Activated CD4-positive, alpha-beta T cell treated with anti-CD3 and anti-CD28 coated beads, Interleukin-2, amount 50 U/mL, for 48 hours (primary cell): ENCODE measurements at places on chromosomes 12 and 14.

GRCh38 chr14:94768521-94769390 lies 1.2 kb downstream of the GSC start:
- peak; percentile 37 for DNase-seq

GRCh38 chr14:91113829-91114078 lies at the start of gene DGLUCY:
Gene DGLUCY, plus strand, starts transcription at chr14:91114073. Its CDS starts 46,222 bp downstream, at chr14:91160295.
- DNase-seq, result no peak

DNA sequence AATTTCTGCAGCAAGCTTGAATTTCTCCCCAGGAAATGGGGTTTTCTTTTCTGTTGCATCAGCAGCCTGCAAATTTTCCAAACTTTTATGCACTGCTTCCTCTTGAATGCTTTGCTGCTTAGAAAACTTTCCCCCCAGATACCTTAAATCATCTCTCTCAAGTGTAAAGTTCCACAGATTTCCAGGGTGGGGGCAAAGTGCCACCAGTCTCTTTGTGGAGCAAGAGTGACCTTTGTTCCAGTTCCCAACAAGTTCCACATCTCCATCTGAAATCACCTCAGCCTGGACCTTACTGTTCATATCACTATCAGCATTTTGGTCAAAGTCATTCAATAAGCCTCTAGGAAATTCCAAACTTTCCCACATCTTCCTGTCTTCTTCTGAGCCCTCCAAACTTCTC lies 241.6 kb upstream of the TMTC1 start:
- DNase-seq, result no peak

GRCh38 chr14:99677231-99678140 lies 6.6 kb upstream of the CYP46A1 start:
- DNase-seq, result no peak

GRCh38 chr14:95316821-95317220 lies 2.9 kb downstream of the CLMN start:
- DNase-seq, result no peak

GRCh38 chr12:3222979-3223378 lies 145.8 kb downstream of the TSPAN9 start:
- no peak for DNase-seq

GRCh38 chr12:19120795-19121194 lies 8.7 kb upstream of the PLEKHA5 start:
- DNase-seq, result no peak

- no peak for DNase-seq
Measured at GRCh38 chr12:117986705-117987469, 18.1 kb upstream of the KSR2 start.

GRCh38 chr12:23576372-23576771 lies 373.1 kb downstream of the SOX5 start:
- DNase-seq, result no peak

DNA sequence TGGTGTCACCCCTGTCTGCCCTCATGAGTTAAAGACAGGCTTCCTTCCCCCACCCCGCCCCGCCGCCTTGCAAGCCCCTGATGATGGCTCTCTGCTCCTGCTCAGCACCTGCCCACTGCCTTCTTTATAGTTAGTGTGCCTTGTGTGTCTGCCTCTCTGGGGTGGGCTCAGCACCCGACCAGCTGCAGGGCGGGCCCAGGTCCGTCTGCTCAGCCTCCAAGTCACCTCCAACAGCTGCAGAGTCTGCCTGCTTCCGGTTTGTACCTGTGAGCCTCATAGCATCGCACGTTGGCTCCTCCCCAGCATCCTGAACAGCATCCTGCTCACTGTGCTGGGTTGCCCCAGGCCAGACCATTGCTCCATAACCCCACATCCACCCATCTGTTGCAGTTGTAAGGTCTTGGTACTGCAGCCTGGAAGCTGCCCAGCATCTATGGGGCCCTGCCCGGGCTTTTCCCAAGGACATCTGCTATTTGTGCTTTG lies 3.5 kb downstream of the TGFB3 start:
- no peak for DNase-seq

DNA sequence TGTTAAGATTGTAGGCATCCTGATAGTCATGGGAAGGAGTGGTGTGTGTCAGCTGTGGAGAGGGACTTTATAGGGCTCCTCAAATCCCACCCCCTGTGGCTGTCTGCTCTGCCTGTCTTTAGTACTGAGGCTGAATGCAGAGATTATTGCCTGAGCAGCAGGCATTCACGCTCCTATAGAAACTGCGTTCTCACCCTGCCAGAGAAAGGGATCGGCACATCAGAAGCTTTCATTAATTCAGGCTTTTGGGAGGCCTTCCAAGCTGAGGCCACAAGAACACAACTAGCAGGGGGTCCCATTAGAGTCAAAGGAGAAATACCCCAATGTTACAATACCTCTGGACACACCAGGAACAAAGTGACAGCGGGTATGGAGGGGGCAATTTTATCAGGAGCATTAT lies 12.6 kb downstream of the KCNK10 start:
- DNase-seq, result no peak

- no peak for DNase-seq
Measured at GRCh38 chr12:31853977-31854376, 105.2 kb upstream of the RESF1 start.

- DNase-seq, result no peak
Measured at GRCh38 chr14:68512088-68512487, 280.8 kb downstream of the ZFP36L1 start.
